ENCODE measurements at places on chromosomes 16 and 17. TPM values are rescaled to one million over a fixed set of nuclear protein-coding genes. Genes with fewer than 3 reads are reported as not detected.

EPN3 gene
- total RNA-seq, result not detected

SPAG9 gene
- 93.9 TPM for total RNA-seq

DNA sequence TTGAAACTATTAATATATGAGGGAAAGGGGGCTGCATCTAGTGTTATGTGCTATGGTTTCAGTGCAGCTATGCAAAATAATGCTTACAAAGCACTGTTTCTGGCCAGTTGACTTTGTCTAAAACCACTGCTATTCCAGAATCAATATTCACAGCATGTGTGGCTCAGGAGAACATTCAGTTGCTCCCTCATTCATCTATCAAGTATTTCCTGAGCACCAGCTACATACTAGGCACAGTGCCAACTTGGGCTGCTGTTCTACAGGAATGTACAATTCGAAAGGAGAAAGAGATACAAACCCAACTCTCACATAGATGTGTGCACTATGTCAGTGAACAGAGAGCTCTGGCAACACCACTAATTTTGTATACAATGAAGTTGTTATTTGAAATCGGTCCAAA, 183.0 kb downstream of the PHKB start:
- peak; percentile 89 for DNase-seq

DNA sequence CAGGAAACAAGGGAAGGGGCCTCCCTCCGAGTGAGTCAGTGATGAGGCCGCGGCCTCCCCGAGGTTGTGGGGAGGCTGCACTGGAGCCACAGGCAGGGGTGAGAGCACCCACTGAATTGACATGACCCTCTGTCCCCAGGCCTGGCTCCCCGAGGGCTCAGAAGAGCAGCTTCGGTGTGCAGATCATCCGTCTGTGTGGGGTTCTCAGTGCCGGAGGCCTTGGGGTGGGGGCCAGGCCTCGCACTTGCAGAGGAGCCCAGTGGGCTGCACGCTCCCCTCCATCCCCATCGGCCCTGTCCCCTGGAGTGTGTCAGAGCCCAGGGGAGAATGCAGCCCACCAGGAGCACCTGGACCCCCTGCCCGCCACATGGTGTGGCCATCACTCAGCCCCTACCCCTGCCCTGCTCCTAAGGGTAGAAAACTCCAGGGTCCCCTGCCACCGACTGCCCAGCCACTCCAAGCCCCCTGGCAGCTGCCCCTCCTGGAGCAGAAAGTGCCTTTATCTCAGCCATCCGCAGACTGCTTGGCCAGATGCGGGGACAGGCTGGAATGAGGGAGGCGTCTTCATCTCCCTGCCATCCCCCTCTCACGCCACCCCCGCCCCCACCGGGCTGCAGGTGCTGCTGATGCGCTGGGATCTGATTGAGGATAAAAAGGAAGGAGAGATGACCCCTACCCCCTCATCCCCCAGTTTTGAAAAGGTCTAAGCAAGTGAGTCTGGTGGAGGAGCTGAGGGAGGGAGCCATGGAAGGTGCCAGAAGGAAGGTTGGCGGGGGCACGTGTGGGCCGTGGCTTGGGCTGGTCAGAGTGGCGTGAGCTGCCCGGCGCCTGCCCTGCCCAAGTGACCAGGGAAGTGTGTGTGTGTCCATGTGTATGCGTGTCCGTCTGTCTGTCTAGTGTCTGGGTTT, 358.3 kb downstream of the SEC14L1 start:
- no peak for DNase-seq

DNA sequence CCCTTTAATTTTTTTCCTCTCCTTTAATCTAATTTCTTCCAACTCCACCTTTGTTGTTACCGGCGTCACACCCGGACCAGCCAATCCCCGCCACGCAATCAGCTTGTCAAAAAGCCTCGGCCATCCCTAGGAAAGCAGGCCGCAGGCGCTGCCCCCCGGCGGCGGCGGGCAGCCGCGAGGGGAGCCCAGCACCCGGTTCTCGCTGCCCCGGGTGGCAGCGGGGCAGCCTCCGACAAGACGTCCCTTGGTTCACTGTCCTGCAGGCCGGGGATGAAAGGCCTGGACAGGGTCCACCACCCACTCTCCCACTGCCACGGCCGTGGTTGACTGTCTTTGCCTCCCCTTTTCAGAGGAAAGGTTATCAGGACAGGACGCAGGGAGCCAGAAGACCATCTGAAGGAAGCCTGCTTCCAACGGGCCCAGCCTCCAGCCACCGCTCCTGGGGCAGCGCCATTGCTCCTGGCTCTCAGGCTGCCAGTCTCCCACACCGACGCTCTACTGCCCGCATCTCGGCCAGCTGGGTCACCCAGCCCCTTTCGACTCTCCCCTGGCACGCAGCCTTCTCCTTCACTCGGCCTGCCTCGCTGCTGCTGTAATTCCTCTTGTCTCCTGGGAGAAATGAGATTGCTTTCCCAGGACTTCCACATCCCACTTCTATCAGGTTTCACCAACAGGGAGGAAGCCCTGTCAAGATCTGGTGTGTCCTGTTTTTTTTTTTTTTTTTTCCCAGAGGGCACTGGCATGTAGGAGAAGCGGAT, 2.8 kb upstream of the UBTF start:
- DNase-seq, result peak; percentile 66

DNA sequence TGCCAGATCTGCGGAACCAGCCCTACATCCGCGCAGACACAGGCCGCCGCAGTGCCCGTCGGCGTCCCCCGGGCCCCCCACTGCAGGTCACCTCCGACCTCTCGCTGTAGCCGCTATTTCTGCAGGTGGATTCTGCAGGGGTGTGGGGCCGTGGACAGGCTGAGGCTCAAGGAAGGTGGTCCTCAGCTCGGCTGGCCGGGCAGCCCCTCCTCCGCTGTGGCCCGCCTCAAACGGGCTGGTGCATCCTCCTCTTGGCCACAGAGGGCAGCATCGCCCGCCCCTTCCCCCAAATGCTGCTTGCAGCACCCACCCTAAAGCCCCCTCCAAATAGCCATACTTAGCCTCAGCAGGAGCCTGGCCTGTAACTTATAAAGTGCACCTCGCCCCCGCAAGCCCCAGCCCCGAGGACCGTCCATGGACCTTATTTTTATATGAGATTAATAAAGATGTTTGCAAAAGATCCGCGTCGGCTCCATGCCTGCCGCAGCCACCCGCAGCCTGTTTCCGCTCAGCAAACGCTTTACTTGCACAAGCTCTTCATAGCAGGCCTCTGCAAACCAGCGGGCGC, 14.9 kb downstream of the SPATA32 start:
- DNase-seq, result peak; percentile 14

GRCh38 chr17:48492401-48493298, 38.2 kb downstream of the HOXB1 start:
- peak; percentile 74 for DNase-seq

- DNase-seq, result peak; percentile 37
These were observed 16.6 kb downstream of the CD7 start for GRCh38 chr17:82300707-82301270.

Measured in IMR-90 (cell line).